ENCODE measurements at places on chromosomes 1 and 21. TPM values are rescaled to one million over a fixed set of nuclear protein-coding genes. Genes with fewer than 3 reads are reported as not detected.

GPATCH2 gene
- 33.3 TPM for total RNA-seq

GRCh38 chr1:41241749-41242341 lies at the start of gene SCMH1:
TSS of gene SCMH1 (minus strand) at chr1:41242306. CDS start at chr1:41186133, 56,173 bp downstream.
- DNase-seq = no peak

CRB1 gene
- total RNA-seq = under 0.01 TPM

S100A7 gene
- 0.38 TPM for total RNA-seq

ANGPTL3 gene
- total RNA-seq = not detected

OR2T8 gene
- total RNA-seq = not detected

Data from bronchial epithelial cell (primary cell).